Kasumi-1 (cell line): ENCODE measurements at places on chromosomes 1 and 21.

- peak; percentile 67 for DNase-seq
Observed at GRCh38 chr1:15584489-15585363, at the start of gene AGMAT. AGMAT (minus strand) TSS chr1:15585051; CDS start chr1:15584967, 84 bp downstream.

DNA sequence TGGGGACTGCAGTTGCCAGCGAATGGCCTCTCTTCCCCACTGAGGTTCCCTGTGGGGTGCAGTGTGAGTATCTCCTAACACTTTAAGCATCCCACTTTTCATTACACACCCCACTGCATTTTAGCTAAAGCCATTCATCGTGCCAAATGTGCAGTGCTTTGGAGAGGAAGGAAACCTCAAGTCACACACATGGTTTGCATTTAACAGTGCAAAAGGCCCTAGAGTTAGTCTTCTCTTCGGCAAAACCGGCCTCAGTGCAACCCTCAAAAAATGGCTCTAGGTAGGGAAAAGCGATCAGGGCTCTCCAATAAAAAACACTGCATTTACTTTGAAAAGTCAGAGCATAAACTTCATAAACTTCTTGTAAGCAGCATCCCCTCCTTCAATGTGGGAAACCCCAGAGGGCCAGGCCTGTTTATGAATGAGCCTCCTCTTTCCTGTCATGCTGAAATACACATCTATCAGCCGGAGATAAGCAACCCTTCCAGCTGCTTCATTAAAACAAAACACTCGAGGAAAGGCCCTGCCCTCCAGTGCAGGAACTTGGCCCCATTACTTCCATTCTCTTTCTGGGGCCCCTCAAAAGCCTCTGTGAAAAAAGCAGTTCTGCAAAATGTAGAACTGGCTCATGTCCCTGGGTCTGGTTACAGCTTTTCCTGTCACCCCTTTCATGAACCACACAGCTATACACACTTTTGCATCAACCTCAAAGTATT lies 184.0 kb downstream of the CDC7 start:
- peak; percentile 89 for DNase-seq

DNA sequence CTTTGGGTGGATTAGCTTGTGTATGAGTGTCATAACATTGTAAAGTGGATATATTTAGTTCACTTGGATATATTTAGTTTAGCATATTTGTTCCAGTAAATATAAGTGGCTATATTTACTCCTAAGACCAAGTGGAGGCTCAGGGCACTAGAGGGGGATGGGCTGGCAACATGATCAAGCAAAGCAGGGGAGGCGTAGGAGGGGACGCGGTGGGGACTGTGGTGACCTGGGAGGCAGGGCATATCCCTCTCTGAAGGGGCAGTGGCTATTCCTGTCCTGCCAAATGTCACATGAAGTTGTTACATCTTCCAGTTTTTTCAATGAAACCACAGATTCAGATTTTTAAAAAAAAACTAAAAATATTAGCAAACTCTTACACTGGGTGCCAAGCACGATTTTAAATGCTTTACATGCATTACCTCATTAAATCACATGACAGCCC lies 51.9 kb upstream of the EDN2 start:
- no peak for DNase-seq

- DNase-seq: no peak
Observed at GRCh38 chr1:114090738-114091505, 62.7 kb downstream of the SYT6 start.

- DNase-seq: no peak
Observed at GRCh38 chr1:32361674-32362473, 411 bp downstream of the FAM229A start.

GRCh38 chr1:172322219-172323061 lies 98.0 kb upstream of the C1orf105 start:
- no peak for DNase-seq

DNA sequence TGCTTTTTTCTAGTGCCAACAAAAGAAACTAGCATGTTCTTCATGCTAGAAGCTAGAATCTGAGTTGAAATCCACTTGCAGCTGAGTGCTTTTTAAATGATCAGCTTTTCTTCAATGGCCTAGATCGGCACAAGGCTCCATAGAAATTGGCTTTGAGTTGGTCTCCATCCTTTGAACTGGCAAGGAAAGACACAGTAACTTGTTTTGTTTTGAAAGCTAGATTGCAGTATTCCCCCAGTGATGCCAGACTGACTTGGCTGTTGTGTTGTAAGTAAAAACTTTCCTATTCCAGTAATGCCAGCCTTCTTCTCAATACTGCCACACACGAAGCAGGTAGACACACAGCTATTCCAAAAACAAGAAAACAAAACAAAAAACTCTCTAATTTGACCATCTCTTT lies 139.1 kb downstream of the FMN2 start:
- no peak for DNase-seq

GRCh38 chr1:106637566-106637965 lies 418.9 kb upstream of the PRMT6 start:
- no peak for DNase-seq

- DNase-seq: peak; percentile 42
Observed at GRCh38 chr1:115275216-115275615, 62.8 kb downstream of the NGF start.

DNA sequence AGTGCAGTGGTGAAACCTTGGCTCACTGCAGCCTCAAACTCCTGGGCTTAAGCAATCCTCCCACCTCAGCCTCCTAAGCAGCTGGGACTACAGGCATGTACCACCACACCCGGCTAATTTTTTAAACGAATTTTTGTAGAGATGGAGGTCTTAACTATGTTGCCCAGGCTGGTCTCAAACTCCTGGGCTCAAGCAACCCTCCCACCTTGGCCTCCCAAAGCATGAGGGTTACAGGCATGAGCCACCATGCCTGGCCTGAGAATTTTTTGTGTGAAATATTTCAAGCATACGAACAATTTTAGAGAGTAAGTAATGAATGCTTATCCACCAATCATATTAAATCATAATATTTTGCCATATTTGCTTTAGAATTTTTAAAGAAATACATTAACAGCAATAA lies 51.6 kb downstream of the MROH9 start:
- no peak for DNase-seq
